ENCODE measurements at places on chromosomes 13 and 19. TPM values are rescaled to one million over a fixed set of nuclear protein-coding genes. Genes with fewer than 3 reads are reported as not detected.

Gene ZNF723
- total RNA-seq, result not detected

Gene SPACA4
- not detected for total RNA-seq

DNA sequence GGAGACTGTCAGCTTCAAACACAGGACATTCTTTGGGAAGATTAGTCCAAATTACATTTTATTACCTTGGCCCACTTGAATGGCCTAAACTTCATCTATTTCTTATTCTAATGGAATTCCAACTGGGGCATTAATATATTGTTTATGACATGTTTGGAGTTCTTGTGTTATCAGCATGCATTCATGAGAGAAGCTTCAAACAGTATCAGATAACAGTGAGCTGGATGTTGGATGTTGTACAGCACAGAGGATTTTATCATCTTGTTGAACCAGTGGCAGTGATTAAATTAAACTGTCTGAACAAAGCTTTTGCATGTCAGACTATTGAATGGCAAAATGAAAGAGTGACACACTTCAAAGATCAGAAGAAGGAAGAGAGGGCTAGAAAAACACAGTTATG, 50.0 kb downstream of the MZT1 start:
- DNase-seq, result no peak

DNA sequence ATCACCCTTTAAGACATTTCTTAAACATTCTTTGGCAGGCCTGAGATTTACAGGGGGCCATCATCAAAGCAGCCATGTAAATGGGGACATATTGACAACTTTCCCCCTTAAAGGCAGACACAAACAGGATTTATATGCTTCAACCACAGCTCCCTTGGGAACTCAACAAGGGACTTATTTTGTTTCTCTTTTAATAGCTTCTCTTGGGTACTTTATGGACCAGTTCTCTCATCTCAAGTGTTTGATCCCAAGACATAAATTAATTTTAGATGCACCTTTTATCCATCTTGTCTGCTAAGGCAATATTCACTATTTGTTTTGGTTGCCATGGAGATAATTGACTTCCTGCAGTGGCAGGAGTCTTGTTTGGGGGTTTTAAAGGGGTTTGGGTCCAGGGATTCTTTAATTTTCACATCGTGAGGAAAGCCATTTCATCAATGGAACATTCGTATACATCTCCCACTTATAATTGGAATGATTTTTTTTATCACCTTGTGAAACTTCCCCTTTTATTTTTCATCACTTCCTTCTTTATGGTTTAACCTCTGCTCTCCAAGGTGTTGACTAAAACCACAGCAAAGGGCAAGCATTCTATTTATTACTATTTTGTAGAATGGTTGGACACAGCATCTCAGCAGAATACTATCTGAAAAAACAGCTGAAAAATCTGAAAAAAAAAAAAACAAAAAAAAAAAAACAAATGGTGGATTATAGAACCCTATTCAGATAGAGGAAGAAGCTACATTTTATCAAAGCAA, 726.0 kb downstream of the DIAPH3 start:
- no peak for DNase-seq

- DNase-seq, result no peak
Measured at GRCh38 chr19:46828484-46828883, 22.2 kb downstream of the AP2S1 start.

DNA sequence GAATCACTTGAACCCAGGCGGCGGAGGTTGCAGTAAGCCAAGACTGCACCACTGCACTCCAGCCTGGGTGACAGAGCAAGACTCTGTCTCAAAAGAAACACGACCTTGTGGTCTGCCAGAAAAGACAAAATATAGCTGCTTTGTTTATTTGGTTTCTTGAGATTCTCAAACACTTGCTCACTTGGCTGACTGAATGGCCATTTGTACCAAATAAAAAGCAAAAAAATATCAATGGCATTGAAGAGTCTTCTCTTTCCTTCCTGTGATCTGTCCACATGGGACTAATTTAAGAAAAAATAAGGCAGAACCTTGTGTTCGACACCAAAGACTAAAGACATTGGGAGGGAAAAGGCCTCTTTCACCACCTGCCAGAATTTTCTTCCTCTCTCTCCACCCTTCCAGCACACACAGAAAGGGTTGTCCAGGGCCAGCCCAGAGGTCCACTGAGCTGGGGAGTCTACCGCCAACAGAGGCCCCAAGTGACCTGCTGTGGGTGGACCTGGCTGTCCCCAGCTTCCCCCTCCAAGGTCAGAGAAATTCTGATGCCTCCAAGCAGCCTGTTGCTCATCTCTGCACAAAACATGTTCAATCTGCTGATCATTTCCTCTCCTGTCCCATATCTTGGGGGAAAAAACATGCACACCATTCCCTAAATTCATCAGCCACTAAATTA, 5.9 kb downstream of the BRME1 start:
- DNase-seq, result no peak
